ENCODE measurements at places on chromosomes 1 and 21.

DNA sequence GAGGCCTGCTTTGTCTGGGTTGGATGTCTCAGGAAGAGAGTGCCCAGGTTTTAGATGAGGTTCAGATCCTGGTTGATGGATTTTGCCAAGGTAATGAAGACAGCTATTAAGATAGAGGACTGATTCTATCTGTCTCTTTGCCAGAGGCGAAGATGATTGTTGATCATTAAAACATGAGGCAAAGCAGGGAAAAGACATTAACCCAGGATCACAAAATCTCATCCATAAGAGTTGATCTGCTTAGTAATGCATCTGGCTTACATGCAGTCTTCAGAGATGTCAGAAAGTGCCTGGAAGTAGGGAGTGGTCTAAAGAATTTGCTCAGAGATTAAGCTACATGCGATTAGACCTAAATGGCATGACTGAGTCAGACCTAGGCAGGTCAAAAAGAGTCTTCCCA is 229.6 kb upstream of the PLD5 start:
- no peak for DNase-seq

- peak; percentile 40 for DNase-seq
Observed at GRCh38 chr1:202571719-202572339, 138.4 kb downstream of the SYT2 start.

DNA sequence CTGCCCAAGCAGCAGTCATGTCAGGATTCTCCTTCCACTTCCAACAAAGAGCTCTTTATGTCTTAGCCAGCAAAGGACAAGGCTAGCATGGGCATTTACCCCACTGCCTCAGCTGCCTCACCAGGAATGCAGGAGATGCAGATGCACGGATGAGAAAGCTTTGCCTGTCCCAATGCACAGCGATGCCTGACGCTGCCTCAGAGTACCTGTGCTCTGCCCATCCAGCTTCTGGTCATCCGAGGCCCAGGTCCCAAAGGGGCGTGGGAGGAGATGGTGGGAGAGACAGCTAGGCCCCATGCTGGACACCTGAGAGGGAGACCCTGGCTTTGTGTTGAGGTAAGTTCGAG is 59.0 kb downstream of the IRF2BP2 start:
- DNase-seq, result no peak

GRCh38 chr1:21123287-21123948 is 53.3 kb downstream of the EIF4G3 start:
- peak; percentile 66 for DNase-seq

DNA sequence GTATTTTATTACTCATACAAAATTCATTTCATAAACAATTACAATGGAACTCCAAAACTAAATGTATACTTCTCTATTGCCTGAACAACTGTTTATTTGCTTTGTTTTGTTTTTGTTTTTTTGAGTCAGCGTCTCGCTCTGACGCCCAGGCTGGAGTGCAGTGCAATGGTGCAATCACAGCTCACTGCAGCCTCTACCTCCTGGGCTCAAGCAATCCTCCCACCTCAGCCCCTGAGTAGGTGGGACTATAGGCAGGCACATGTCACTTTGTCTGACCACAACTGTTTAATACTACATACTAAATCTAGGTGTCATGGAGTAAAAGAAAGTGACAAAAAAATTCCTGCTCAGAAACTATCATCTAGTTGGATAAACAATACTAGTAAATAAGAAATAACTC is 49.3 kb downstream of the RAB3GAP2 start:
- no peak for DNase-seq

Data from MV-4-11 (cell line).